ENCODE measurements at places on chromosomes 6 and 20.

GRCh38 chr6:36916126-36916525 is 30.4 kb downstream of the C6orf89 start:
- DNase-seq, result no peak

DNA sequence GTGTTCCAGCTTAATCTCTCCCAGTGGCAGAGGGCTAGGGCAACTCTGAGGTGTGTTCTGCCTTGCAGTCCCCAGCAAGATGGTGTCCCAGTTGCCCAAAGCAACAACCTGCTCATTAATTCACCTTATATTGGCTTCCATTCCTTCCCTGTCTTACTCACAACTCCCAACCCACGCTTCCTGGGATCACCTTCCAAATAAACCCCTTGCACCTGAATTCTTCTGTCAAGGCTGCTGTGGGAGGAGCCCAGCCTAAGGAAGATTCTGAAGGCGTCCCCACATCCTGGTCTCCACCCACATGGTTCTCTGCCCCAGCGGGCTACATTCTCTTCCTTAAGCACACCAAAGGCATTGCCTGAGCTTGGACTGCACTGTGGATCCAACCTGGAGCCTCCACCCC is 116.6 kb upstream of the MAFB start:
- DNase-seq, result no peak

- DNase-seq, result no peak
These were observed 1.8 kb downstream of the SLA2 start for GRCh38 chr20:36644032-36644705.

- no peak for DNase-seq
These were observed 833.2 kb downstream of the MAFB start for GRCh38 chr20:39855799-39856198.

GRCh38 chr6:81552644-81553043 is 199.8 kb downstream of the TENT5A start:
- DNase-seq, result no peak

All from muscle of arm (tissue), 14 donors.